ENCODE measurements at places on chromosomes 6 and 20. TPM values are rescaled to one million over a fixed set of nuclear protein-coding genes. Genes with fewer than 3 reads are reported as not detected.

BPIFA3 gene
- not detected for total RNA-seq

TDRD6 gene
- total RNA-seq, result 0.34 TPM

STK38 gene
- 40.2 TPM for total RNA-seq

FOXQ1 gene
- total RNA-seq, result 6.4 TPM

- DNase-seq, result no peak
Observed at GRCh38 chr6:53250176-53251032, 98.3 kb downstream of the ELOVL5 start.

DNA sequence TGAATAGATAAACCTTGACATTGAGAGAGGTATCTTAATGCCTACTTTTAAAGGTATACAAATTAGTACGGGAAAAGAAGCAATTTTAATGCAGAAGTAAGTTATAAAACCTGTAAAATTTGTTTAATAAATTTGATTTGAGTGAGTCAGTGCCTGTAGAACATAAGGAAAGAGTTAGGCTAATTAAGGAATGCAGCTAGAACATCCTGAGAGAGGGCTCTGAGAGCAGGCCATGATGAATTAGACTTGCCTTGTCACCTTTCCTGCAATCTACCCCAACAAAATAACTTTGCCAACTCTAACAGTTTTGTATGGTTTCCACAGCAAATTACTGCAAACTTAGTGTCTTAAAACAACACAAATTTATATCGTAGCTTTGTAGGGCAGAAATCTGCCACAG, 700.8 kb downstream of the RFPL4B start:
- no peak for DNase-seq

- DNase-seq, result no peak
Observed at GRCh38 chr6:30211899-30212298, 1.3 kb downstream of the TRIM26 start.

DNA sequence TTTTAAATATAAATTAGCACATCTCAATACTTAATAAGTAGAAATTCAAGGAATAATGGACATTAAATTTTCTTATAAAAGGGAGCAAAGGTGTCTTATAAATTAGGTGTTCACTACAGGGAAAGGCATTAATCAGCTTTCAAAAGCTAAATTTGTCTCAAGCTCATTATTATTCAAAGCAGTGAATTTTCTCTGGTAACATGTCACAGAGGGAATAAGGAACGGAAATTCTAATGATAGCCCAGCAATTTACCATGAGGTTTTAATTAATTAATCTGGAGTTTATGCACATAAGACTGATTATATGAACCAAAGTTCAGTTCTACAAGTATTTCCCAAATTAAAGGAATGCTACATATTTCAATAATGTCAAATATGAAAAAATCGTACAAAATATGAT, 15.4 kb upstream of the GJE1 start:
- DNase-seq, result no peak

DNA sequence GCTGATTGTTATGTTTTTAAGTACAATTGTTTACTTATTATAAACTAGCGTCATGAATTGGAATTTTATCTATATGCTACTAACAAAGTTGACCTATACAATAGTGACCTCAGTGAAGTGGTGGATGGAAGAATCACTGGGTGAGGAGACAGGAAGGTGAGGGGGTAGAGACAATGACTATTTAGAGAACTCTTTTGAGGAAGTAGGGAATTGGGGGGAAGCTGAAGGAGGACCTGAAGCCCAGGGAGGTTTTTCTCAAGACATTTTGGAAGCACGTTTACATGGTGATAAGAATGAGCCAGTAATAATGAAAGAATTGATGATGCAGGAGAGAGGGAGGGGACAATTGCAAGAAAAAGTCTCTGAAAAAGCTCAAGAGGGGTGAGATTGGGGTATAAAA, 96.4 kb downstream of the RPS12 start:
- no peak for DNase-seq

DNA sequence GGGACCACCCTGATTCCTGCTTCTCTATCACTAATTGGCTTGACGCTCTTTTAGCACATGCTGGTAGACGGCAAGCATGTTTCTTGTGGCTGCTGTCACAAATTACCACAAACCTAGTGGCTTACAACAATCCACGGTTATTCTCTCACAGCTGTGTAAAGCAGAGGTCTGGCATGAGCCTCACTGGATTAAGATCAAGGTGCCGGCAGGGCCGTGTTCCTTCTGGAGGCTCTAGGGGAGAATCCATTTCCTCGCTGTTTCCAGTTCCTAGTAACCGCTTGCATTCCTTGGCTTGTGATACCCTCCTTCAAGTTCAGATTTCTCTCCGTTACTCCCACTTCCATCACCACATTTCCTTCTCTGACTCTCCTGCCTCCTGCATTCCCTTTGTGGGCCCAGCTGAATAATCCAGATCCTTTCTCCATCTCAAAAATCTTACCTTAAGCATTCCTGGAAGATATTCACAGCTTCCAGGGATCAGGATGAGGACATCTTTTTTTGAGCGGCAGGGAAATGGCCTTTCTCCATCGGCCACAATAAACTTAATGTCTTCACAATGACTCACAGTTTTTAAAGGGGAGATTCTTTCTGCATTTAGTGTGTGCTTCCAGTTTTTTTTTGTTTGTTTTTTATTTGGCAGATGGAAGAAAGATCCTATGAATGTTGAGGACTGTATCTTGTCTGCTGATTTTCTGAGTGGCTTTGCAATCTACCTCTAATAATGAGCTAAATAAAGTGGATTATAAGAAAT, 39.9 kb downstream of the BMP6 start:
- DNase-seq, result no peak

GRCh38 chr20:5913166-5913565, 37.2 kb downstream of the TRMT6 start:
- no peak for DNase-seq

DNA sequence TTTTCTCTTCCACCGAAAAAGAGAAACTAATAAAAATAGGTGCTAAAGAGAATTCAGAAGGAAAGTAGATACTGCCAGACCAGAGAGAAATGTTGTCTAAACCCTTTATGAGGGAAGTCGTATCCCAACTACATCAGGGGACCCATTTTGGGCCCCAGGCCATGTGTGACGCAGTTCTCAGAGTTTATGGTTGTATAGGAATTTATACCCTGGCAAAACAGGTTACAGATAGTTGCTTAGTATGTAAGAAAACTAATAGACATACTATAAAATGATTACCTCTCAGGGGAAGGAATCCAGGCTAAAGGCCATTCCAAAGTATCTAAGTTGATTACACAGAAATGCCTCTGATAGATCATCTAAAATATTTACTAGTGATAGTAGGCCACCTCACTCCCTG, 28.6 kb upstream of the SLC52A3 start:
- DNase-seq, result no peak
